Stimulated activated CD4-positive, alpha-beta T cell treated with anti-CD3 and anti-CD28 coated beads, Interleukin-15, amount 100 ng/mL, for 24 hours (primary cell): ENCODE measurements at places on chromosomes 16 and 17.

DNA sequence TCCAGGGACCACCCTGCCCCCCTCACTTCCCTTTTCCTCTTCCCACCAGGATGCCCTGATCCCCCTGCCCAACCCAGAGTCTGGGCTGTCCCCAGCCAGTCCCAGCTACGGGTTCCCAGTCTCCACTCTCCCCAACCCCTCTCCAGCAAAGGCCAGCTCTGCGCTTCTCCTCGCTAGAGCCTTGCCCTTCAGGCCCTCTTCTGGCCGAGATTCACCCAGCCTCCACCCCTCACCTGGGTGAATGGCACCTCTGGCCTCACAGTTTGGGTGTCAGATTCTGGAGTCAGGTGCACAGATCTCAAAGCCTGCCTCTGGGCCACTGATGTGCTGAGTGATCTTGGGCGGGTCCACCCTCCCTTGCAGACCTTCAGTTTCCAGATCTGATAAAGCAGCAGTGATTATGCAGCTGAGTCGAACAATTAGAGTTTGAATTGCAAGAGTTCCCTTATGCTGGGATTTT lies 185.6 kb upstream of the TNRC6C start:
- no peak for DNase-seq

DNA sequence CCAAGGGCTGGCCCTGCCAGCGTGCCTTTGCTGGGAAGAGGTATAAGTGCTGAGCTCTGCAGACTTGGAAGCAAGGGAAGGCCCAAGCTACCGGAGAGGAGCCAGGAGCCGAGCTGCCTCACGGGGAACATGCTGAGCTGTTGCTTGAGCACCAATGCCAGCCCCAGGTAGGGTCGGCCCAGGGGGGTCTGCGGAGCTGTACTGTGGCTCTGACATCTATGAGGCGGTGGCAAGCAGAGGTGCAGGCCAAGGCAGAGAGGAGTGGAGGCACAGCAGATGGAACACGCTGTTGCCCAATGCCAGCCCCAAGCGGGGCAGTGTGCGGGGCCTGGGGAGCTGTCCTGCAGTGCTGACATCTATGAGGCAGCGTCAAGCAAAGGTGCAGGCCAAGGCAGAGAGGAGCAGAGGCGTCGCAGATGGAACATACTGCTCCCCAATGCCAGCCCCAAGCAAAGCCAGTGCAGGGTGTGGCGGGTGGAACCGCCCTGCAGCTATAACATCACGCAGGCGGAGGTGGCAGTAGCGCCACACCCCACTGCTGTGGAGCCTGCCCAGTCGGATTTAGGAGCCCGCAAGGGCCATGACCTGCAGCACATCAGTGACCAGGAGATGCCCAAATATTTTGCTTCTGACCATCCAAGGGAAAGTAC lies 10.0 kb downstream of the GGA2 start:
- no peak for DNase-seq

DNA sequence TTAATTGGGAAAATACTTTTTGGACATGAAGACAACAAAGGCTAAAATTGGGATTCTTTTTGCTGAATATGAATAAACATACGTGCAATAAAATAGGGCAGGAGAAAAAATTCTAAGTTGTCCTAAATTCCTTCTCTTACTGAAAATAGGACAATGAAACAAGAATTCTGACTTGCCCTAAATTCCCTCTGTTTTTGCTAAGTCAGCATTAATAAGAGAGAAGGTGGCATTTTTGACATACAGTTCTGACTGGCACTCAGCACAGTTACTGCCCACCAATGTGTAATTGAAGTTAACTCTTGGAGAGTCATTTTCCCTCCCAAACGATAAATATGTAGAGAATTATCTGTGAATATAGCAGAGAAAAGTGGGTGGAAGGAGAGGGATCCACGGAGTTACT lies 1021.1 kb upstream of the CDH8 start:
- no peak for DNase-seq

- DNase-seq: no peak
Measured at GRCh38 chr16:49620869-49621240, 235.1 kb downstream of the ZNF423 start.

DNA sequence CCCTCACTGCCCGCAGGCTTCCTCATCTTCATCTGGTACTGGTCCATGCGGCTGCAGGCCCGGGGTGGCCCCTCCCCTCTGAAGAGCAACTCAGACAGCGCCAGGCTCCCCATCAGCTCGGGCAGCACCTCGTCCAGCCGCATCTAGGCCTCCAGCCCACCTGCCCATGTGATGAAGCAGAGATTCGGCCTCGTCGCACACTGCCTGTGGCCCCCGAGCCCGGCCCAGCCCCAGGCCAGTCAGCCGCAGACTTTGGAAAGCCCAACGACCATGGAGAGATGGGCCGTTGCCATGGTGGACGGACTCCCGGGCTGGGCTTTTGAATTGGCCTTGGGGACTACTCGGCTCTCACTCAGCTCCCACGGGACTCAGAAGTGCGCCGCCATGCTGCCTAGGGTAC lies 4.7 kb upstream of the ADGRG3 start:
- no peak for DNase-seq

- no peak for DNase-seq
Measured at GRCh38 chr16:57049678-57050077, 42.7 kb upstream of the CPNE2 start.

DNA sequence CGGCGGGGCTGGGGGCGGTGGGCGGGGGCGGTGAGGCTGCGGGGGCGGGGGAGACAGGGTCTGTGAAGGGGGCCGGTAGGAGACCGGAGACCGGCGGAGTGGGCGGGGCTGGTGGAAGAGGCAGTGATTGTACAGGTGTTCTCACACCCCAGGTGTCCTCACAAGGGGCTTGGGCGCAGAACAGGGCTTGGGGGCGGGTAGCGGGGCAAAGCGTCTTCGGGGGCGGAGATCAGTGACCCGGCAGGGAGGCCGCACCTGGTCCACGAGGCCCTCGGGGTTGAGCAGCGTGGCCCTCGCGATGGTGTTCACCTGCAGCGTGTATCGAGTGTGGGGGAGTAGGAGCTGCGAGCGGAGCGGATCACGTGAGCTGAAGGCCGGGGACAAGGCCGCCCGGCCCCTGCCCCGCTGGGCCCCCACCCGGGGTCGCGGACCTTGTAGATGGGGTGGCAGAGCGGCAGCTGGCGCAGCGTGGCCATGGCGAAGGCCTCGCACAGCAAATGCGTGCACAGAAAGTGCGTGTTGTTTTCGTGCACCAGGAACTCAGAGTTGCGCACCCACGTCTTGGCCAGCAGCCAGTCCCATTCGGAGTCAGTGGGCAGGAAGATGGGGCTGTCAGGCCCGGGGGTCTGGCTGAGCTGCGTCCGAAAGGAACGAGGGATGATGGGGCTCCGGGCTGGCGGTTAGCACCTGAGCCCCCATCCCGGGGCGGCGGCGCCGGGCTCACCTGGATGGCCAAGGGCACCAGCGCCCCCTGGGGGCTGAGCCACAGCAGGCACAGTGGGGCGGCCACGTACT lies 8.5 kb downstream of the ALOXE3 start:
- peak; percentile 86 for DNase-seq

DNA sequence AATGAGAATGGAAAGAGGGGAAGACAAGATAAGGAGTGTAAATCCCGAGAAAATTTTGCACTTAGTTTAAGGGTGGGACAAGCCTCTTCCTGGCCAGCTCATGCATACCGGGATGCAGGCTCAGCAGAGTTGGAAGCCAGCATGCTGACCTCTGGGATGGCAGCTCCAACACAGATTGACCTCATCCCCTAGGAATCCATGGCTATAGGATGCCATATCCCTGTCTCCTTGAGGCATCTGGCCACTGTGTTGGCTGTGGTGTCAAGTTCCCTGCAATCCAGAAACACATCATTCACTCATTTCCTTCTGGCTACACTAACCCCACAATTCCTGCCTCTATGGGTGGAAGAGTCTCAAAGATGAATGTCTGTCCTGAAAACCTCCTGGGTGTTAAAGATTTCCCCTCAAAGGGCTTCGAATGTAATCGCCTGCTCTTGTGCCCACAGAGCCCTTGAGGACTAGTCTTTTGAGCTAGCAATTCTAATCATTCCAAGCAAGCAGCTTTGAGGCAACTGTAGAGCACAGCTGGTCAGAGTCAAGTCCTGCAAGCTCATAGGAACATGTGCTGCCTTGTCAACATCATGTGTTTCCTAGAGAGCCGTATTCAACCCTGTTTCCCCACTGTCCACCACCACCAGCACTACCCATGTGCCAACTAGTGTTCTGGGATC lies 141.4 kb downstream of the PMP22 start:
- DNase-seq: no peak

GRCh38 chr17:10033959-10034358 lies 128.9 kb upstream of the RCVRN start:
- no peak for DNase-seq

DNA sequence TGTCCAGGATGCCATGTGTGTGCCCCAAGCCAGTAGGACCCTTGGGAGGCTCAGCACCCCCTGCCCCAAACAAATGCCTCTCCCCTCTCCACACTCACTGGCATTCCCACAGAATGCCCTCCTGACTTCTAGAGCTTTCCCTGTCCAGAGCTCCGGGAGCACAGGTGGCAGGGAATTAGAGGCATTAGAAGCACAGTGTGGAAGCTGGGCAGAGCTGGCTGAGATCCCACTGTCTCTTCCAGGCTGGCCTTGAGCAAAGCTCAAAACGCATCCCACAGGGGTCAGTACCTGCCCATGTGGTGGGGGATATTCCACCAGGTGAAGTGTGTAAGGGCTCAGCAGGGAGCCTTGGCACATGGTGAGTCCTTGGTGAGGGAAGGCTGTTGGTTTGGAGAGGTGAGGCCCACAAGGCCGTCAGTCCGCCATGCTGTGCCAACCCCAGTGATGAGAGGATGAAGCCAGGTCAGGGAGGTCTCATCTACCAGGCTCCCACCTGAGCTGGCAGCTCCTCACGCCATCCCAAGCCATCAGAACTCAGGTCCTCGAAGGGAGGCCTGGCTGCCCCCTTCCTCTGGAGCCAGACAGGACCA lies 18.1 kb downstream of the ENDOV start:
- DNase-seq: no peak

GRCh38 chr17:82775001-82775823 lies 23.3 kb downstream of the TBCD start:
- DNase-seq: peak; percentile 53

DNA sequence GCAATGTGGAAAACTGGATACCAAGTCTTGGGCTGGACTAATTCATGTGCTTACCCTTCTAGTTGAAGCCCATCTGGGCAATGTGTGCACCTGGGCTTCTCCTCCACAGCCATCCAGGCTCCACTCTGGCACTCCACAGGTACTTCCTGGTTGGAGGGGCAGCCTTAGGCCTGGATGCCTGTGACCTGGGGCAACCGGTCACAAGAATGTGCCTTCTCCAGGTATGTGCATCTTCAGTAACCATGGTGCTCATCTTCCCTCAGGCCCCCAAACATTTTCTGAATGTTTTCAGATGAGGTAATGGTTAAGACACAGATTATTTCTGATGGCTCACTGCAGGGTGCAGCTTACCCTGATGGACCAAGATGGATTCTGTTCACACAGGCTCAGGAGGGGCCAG lies 11.1 kb downstream of the C16orf86 start:
- DNase-seq: no peak

- DNase-seq: no peak
Measured at GRCh38 chr16:20610892-20611349, 34.8 kb upstream of the ACSM2B start.

DNA sequence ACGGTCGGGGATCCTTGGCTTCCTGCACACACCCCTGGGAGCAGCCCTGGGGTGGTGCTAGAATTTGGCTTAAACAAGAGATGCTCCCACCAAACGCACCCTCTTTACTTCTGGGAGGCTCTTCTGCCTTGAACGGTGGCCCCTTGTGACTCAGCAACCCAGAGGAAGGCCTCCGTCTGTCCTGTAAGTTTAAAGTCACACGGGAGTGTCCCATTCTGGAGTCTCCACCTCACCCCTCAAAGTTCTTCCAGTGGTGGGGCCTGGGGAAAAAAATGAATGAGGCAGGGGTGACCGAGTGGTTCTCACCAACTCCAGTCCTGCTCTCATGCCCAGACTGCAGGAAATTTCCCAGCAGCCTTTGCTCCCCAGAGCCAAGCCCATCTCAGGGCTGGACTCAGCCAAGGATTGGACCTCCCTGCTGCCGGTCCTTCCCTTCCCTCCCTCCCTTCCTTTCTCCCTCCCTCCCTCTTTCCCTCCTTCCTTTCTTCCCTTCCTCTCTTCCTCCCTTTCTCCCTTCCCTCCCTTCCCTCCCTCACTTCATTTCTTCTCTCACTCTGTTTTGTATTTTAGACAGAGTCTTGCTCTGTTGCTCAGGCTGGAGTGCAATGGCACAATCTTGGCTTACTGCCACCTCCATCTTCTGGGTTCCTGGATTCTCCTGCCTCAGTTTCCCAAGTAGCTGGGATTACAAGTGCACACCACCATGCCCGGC lies 11.4 kb downstream of the ITGAD start:
- no peak for DNase-seq

DNA sequence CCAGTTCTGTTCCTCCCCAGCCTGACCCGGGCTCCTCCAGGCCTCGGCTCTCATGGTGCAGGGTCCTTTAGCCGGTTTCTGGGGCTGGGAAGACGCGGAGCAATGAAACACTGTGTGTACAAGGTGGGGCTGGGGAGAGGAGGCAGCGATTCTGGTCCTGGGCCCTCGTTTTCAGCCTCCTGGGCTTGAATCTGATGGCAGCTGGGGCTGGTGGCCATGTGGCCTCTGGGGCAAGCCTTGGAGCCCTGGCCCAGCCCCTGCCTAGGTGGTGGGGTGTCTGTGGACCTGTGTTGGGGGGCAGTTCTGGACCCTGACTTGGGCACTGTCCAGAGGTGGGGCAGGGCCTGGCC lies 4.1 kb downstream of the FOXJ1 start:
- no peak for DNase-seq
